ENCODE measurements at places on chromosomes 7 and 10.

- DNase-seq: no peak
Observed at GRCh38 chr7:75872073-75872782, 6.6 kb upstream of the RHBDD2 start.

- DNase-seq: no peak
Observed at GRCh38 chr10:132537684-132538001, at the start of gene INPP5A. Gene INPP5A, plus strand, starts transcription at chr10:132537787. Its CDS starts 310 bp downstream, at chr10:132538097.

DNA sequence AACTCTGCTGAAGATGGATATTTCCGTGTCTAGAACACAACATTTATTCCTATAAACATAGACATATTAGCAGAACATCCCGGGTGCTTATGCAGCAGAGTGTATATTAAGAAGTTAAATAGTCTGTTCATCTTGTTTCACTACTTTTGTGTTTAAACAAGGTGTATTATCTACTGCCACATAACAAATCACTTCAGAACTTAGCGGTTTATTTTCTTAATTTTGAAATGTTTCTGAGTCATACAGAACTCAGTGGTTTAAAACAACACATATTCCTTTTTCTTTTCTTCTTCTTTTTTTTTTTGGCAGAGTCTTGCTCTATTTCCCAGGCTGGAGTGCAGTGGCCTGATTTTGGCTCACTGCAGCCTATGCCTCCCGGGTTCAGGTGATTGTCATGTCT is 25.8 kb downstream of the DENND10 start:
- DNase-seq: no peak

DNA sequence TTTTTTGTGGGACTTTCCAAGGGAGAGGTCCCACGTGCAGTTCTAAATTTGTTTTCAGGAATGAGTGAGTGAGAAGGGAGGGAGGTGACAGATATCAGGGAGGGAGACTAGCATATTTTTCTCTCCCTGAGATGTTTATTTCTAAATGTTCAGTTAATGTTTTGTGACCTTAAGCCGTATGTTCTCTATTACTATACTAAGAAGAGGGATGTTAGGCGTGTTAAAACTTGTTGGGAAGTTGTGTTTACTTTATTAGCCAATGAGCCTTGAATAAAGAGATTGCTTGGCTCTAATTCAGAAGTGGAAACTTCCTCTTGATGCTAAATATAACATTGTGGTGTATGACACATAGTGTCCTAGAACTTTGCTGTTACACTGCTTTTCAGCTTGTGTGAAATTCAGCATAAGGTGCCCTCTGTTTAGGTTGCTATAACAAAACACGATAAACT is 37.3 kb downstream of the DNAH11 start:
- DNase-seq: no peak

- DNase-seq: no peak
Observed at GRCh38 chr7:467856-468545, 51.6 kb downstream of the PDGFA start.

GRCh38 chr7:114356133-114356532 is 58.5 kb upstream of the FOXP2 start:
- no peak for DNase-seq

DNA sequence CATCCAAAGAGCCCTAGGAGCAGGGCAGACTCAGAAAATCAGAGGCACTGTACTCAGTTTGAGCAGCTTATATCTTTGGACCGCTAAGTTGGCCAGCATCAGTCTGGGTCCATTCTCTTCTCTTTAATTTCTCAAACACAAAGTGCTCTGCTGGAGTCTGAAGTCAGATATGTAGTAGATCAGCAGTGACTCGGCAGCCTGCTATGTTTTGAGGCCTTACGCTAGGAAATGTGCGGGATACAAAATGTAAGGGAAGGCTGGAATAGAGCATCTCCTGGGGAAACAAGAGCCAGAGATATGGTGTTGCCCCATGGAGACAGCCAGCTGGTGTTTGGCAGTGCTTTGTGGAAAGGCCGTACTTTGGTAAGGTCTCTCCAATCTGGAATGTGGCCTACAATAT is 60.6 kb upstream of the VKORC1L1 start:
- no peak for DNase-seq
